ENCODE measurements at places on chromosomes 7 and 10.

DNA sequence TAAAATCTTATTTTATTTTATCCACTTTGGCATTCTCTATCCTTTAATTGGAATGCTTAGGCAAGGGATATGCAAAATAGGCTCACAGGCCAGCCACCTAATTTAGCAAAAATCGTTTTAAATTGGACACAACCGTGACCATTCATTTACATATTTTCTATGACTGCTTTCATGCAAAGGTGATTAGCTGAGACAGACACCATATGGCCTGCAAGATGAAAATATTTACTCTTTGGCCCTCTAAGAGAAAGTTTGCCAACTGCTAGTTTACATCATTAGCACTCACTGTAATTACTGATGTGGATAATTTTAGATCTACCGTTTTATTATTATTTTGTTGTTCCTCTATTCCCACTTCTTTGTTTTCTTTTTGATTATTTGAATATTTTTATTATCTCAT, 375.5 kb upstream of the LRRTM3 start:
- DNase-seq = no peak

DNA sequence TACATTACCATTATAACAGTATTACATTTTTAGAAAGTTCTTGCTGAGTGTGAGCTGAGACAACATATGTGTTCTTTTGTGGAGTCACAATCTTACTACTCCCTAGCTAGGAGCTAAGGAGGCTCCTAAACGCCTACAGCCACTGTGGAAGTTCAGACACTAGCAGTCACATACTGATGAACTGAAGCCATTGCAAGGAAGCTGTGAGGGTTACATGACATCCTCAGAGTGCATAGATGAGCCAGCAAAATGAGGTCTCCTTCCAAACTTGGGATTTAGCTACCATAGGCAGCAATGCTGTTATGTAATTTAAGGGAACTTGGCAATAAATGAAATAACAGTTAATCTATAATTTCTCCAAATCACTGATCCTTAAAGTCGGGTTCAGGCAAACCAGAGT, 10.8 kb upstream of the ST7 start:
- DNase-seq = no peak

DNA sequence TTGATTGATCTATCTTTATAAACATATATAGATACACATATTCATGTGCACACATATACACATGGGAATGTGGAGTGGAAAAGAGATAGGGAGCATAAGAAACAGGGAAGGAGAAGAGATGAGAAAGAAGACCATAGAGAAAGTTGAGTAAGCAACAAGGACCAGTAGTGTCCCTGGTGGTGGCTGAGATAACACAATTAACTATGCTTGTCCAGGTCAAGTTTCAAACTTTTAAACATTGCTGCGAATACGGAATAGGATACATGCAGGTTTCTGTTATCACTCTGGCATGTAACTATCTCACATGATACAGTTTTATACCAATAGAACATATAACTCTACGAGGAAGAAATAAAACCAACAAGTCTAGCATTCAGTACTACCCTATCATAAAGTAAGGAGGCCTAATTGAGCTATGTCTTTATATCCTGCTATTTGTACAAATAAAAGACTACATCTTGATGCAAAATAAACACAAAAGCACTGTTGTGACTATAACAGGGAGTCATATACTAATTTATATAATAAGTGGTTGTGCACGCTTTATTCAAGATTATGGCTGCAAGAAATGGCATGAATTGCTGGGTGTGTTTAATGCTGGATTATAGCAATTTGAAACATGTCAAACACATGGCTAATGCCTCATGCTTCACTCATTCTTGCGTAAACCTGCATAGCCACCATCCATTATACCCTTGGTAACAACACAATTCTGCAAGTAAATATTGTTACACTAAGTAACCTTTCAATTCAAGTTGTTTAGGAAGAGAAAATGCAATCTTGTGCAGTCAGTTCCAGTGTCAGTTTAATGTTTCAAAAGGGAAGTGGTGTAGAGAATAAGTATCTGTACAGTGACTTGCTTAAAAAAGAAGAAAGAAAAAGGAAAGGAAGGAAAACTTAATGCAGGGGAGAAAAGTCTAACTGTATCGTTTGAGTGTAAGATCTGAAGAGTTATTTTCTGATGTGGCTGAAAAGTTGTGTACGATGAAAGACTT, 8.2 kb downstream of the FOXP2 start:
- no peak for DNase-seq

DNA sequence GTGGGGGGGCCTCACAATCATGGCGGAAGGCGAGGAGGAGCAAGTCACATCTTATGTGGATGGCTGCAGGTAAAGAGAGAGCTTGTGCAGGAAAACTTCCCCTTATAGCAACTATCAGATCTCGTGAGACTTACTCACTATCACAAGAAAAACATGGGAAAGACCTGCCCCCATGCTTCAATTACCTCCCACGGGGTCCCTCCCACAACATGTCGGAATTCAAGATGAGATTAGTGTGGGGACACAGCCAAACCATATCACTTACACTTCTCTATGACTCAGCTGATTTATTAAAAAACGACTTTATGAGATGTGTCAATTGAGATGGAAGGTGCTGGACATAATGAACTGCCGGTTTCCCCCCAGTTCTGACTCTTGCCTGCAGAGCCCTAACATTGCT, 23.8 kb upstream of the CHN2 start:
- DNase-seq = no peak

GRCh38 chr7:157097056-157097329, 41.7 kb upstream of the UBE3C start:
- no peak for DNase-seq

GRCh38 chr10:57807906-57808305, 459.8 kb downstream of the IPMK start:
- no peak for DNase-seq

DNA sequence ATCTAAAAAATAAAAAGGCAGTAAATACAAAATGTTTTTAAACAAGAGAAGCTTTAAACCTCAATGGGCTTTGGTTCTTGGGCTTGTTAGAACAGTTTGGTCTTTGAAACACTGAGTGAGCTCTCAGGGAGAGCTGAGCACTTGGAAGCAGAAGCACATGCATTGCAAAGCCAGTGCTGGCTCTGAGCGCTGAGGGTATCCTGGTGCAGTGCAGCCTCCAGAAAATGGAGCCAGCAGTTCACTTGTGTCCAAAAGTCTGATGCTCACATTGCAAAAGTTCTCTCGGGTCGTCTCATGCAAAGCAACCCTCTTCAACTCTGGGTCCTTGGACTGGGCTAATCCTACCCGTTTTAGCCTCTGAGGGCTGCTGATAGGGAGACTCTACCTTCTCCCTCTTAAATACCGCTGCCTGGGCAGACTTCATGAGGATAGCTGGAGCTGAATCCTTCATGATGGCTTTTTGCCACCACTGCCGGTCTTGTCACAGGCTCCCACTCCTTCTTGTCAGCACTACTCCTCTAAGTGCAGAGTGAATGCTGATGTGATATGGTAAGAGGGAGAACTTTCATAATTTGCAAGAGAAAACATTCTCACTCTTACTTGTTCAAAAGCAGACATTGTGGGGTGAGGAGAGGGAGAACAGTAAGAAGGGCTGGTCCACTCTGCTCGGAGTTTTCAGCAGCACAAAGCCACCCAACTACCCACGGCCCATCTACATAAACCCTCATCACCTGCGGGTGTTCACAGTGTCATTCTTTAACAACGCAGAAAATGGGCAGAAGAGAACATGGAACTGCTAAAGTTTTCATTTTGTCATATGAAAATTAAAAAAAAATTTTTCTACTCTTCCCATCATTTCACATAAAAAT, 42.2 kb upstream of the BMPER start:
- no peak for DNase-seq

All from renal cortex interstitium (tissue), 15 donors.